ENCODE measurements at places on chromosomes 12 and 14. TPM values are rescaled to one million over a fixed set of nuclear protein-coding genes. Genes with fewer than 3 reads are reported as not detected.

DNA sequence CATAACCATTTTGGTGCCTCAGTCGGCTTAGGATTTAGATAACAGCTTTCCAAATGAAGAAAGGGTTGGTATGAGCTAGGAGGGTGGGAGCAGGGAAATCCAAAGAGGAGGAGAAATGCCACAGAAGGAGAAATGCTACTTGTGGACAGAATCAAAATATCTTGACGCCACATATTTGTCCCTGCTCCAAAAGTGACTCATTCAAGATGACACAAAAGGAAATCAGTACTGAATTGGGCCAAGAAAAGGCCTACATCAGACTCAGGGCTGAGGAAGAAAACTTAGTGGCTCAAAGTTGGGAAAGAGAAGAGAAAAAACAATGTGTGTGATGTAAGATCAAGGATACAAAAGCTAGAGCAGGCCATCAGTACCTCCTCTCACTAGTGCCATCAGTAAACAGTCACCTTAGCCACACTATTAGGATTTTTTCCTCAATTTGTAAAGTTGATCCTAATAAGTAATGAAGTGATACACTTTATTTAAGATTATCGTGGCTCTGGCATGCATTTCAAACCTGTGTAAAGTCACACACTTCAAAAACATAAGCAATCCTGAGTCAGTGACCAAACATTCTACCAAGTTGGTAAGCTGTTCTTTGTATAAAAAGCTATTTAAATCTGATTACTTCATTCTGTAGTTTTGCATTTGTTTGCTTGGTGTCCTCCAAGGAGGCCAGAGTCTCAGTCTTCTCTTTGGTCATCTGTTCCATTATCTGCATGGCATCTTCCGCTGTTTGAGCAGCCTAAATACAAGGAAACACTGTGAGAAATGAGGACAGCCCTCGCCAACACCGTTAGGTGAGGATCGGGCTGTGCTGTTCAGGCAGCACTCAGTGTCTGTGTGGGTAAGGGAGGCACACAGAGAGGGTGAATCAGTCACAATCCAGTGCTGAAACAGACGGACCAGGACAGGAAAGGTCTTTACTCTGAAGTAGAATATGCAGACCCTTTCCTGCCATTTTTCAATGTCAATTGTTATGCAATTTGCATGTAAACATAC, 52.6 kb upstream of the VPS33A start:
- DNase-seq = peak; percentile 65

The SRRM4 gene
- total RNA-seq = not detected

- no peak for DNase-seq
Measured at GRCh38 chr12:62075870-62076269, 184.3 kb upstream of the USP15 start.

The PLCZ1 gene
- total RNA-seq = not detected

The SOS2 gene
- total RNA-seq = 7.1 TPM

DNA sequence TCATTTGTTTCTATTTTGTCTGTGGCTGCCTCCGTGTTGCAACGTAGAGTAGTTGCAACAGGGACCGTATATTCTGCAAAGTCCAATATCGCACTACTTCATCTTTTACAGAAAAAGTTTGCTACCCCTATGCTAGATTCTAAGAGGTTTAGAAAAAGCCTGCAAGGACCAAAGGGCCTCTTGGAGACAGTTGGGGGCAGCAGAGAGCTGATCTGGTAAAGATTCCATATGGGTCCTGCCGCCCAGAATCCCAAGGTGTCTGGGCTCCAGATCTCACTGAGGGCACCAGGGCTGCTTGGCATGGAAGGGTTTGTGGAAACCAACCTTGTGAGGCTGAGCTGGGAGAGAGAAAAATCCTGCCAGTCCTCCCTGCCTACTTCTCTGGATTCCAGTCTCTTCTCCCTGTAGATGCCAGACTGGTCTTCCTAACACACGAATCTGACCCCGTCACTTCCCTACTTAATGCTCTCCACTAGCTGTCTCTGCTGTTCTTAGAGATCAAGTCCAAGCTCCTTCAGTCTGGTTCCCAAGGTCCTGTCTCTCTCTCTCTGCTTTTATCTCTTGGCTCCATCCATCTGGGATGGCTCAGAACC, 74.6 kb downstream of the GLRX5 start:
- DNase-seq = peak; percentile 38

- DNase-seq = no peak
Measured at GRCh38 chr14:88516861-88517357, 37.9 kb downstream of the PTPN21 start.

All from HT1080 (cell line).